CD8-positive, alpha-beta memory T cell (primary cell): ENCODE measurements at places on chromosomes 16 and 17. TPM values are rescaled to one million over a fixed set of nuclear protein-coding genes. Genes with fewer than 3 reads are reported as not detected.

The HCRT gene
- total RNA-seq: not detected

The PTX4 gene
- total RNA-seq: not detected

The MYH11 gene
- not detected for total RNA-seq

The SLC25A39 gene
- total RNA-seq: 159 TPM

The CCL11 gene
- not detected for total RNA-seq

The CFAP97D1 gene
- total RNA-seq: not detected

The CDH8 gene
- total RNA-seq: not detected

The ABCC6 gene
- total RNA-seq: not detected

The MPP2 gene
- total RNA-seq: 0.90 TPM

The PLEKHH3 gene
- total RNA-seq: 0.38 TPM
